ENCODE measurements at places on chromosomes 2 and 18.

- DNase-seq: no peak
These were observed 36.9 kb upstream of the RAB31 start for GRCh38 chr18:9671214-9671613.

DNA sequence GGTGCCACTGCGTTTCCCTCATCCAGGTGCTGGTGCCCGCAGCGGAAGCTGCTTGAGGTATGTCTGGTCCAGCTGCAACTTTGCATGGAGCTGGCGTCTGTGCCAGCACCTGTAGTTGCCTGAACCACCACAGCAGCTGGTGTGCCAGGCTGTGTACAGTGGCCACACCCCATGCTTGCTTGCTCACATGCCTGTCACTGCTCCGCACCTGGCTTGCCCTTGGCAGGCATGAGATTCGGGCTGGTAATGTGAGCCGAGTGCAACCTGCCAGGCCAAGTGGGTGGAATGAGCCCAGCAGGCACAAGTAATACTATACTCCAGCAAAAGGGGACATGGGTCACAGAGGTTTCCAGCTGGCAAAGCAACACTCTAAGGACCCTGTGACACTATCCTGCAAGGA is 1123.3 kb upstream of the ACVR2A start:
- no peak for DNase-seq

DNA sequence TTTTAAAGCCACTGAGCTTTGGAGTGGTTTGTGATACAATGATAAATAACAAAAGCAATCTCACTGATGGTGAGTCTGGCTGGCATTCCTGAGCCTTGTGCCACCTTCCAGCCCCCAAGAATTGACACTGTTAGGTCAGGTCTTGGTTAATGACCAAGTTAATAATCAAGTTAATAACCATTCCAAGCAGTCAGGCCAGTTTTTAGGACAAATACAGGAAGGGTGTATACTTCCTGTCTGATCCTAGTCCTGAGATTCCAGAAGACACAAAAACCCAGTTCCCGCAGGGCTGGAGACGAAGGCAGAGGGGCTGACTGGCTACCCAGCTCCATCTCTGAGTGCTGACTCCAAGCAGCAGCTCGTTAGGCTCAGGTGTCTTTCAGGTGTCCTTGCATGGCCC is 74.6 kb upstream of the LAPTM4A start:
- DNase-seq: no peak

DNA sequence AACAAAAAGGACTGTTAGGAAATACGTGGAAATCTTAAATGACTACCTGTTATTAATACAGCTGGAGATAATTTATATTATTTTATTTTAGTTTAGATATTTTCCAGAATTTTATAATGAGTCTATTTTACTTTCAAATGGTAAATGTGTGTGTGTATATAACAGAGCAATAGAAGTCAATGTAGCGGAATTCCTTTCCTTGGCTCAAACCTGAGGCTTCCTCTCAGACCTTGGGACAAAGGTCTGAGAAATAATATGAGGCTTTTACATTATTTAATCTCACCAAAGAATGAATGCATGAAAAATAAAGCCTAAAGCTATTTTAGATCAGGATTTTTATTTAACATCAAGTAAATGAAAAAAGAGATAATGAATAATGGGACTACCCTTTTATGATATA is 65.7 kb downstream of the SLC8A1 start:
- no peak for DNase-seq

GRCh38 chr2:46200861-46201605 is 96.2 kb upstream of the EPAS1 start:
- no peak for DNase-seq

GRCh38 chr2:217106650-217107014 is 246.8 kb upstream of the TNP1 start:
- DNase-seq: peak; percentile 18

DNA sequence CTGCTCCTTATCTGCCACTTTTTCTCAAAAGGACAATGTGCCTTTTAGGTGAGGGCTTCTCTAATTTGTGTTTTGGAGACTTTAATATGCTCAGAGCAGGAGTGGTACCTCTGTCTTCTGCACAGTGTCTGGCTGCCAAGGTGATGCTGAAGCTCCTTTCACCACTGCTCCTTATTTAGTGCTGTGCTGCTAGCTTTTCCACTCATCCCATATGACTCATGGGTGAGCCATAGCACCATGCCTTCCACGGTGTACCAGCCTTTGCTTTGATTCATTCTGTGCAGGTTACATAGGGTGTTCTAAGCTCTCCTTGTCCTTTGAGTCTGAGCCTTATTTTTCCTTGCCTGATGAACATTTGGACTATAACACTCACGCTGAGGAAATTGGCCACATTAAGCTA is 202.4 kb downstream of the ARL6IP6 start:
- no peak for DNase-seq

DNA sequence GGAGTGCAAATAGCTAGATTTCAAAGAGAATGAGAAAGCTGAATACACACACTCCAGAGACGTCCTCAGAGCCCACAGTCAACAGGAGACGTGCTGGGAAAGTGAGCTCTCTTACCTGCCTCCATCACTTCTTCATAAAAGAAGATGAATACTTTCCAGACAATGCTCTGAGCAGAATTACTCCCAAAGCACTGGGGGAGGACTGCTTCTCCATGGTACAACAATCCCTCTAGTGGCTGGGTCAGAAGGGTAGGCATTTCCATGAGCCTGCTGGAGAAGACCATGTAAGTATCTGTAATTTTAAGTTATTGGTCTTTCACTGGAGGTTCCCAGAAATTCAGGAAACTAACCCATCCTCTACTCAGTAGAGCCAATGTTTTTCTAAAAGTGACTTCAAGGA is 190.3 kb downstream of the RBM43 start:
- DNase-seq: peak; percentile 23

GRCh38 chr2:45623098-45623497 is 12.0 kb upstream of the SRBD1 start:
- no peak for DNase-seq
